ENCODE measurements at places on chromosomes 16 and 17. TPM values are rescaled to one million over a fixed set of nuclear protein-coding genes. Genes with fewer than 3 reads are reported as not detected.

GRCh38 chr17:78986649-78987328, 7.1 kb upstream of the LGALS3BP start:
- peaks cover 16% of the 10 kb centered on the region for H3K36me3 ChIP-seq
- DNase-seq, result no peak
- peak overlapping the region; percentile 17 for H3K27ac ChIP-seq
- H3K4me3 ChIP-seq, result no peak overlapping the region
- no peaks in the 10 kb centered on the region for H3K27me3 ChIP-seq
- peaks cover 5% of the 10 kb centered on the region for H3K4me1 ChIP-seq

DNA sequence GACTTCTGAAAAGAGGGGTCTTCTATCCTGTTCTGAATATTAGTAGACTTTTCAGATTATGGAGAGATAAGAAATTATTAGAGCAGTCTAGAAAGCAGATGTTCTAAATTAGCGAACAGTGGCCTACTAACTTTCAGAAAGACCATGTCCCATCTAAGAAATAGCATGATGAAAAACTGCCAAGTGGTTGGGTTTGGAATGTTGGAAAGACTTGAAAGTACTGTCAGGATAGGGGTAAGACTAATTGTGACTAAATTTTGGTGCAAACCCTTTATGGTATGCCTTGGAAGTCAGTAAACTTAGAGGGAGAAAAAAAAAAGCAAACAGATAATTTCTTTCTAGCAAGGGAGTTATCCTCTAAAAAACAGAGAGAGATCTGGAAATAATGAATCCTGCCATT, 41.1 kb downstream of the TANGO6 start:
- H3K36me3 ChIP-seq, result peaks cover 10% of the 10 kb centered on the region
- no peaks in the 10 kb centered on the region for H3K27me3 ChIP-seq
- H3K4me1 ChIP-seq, result no peaks in the 10 kb centered on the region
- DNase-seq, result no peak
- no peak overlapping the region for H3K27ac ChIP-seq

Gene MEIOB
- not detected for polyA plus RNA-seq

DNA sequence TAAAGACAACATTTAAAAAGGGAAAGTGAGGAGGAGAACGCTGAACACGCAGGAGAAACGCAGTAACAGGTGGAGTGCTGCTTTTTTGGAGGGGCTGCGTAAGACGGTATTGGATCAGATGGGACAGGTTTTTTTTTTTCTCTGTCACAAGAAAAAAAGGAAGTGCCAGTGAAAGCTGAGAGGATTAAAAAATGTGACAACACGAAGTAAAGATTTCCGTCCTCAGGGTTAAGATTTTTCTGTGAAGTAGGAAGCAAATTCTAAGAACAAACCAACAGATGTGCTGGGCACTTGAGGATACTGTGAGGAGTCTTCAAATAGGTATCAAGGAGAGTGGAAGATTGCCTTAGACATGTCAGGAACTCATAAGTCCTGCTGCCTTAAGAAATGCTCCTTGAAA, 5.8 kb upstream of the ABCA9 start:
- no peaks in the 10 kb centered on the region for H3K36me3 ChIP-seq
- H3K27ac ChIP-seq, result no peak overlapping the region
- DNase-seq, result no peak
- H3K27me3 ChIP-seq, result no peaks in the 10 kb centered on the region
- H3K4me3 ChIP-seq, result no peak overlapping the region
- peaks cover 6% of the 10 kb centered on the region for H3K4me1 ChIP-seq

Gene APOBR
- 0.03 TPM for polyA plus RNA-seq

Gene OR1F1
- 0.71 TPM for polyA plus RNA-seq

GRCh38 chr16:68296693-68297092, 14.1 kb downstream of the SLC7A6OS start:
- no peak overlapping the region for H3K4me3 ChIP-seq
- peaks cover 70% of the 10 kb centered on the region for H3K36me3 ChIP-seq
- H3K27me3 ChIP-seq, result no peaks in the 10 kb centered on the region
- no peak overlapping the region for H3K27ac ChIP-seq
- peaks cover 15% of the 10 kb centered on the region for H3K4me1 ChIP-seq

Measured in SK-N-SH (cell line).